Mucosa of descending colon (tissue), 3 donors: ENCODE measurements at places on chromosomes 12 and 14. TPM values are rescaled to one million over a fixed set of nuclear protein-coding genes. Genes with fewer than 3 reads are reported as not detected.

GRCh38 chr14:88831284-88831683 is 6.8 kb downstream of the TTC8 start:
- no peak for DNase-seq

Gene CAMKK2
- total RNA-seq = 57.1 TPM

- DNase-seq = no peak
Measured at GRCh38 chr12:84631020-84631419, 281.6 kb downstream of the SLC6A15 start.

GRCh38 chr12:76536546-76536945 is 23.0 kb downstream of the OSBPL8 start:
- DNase-seq = no peak

Gene DEGS2
- 28.5 TPM for total RNA-seq

DNA sequence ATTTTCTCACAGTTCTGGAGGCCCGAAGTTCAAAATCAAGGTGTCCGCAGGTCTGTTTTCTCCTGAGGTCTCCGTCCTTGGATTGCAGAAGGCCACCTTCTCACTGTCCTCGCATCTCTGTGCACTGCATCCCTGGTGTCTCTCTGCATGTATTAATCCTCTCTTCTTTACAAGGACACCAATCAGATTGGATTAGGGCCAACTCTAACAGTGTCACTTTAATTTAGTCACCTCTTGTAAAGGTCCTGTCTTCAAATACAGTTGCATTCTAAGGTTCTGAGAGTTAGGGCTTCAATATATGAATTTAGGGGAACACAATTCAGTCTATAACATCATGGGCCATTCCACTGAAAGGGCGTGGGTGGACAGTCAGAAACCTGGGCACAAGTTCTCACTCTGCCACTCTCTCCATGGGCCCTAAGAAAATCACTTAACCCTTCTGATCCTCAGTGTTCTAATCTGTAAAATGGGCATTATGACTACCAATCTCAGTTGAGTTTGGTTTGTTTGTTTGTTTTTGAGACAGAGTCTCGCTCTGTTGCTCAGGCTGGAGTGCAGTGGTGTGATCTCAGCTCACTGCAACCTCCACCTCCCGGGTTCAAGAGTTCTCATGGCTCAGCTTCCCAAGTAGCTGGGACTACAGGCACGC is 41.6 kb upstream of the FGD4 start:
- DNase-seq = no peak

DNA sequence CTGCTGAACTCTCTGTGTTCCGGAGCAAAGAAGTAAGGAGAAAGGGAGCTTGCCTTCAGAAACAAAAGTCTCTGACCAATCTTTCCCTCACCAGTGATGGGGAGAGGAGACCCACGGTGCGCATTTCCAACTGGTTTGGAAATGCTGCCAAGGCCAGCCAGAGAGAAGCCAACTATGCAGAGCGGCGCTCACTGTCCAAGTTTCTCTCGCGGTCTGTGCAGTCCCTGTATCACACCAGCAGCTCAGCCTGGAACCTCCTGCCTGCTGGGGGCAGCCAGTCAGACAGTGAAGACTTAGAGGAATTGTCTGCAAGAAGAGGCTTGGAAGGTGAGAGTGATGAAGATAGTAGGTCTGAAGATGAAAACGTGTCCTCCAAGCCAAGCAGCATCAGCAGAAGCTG is 206.2 kb downstream of the NAV3 start:
- DNase-seq = no peak
